ENCODE measurements at places on chromosomes 11 and 22. TPM values are rescaled to one million over a fixed set of nuclear protein-coding genes. Genes with fewer than 3 reads are reported as not detected.

The TIMM10B gene
- 37.3 TPM for total RNA-seq

The GLYATL2 gene
- total RNA-seq: 0.98 TPM

The DBX1 gene
- not detected for total RNA-seq

The LINC01488 gene
- total RNA-seq: not detected

The MYO7A gene
- total RNA-seq: under 0.01 TPM

The ZC3H12C gene
- total RNA-seq: 16.5 TPM

The BTG4 gene
- not detected for total RNA-seq

The OR8G5 gene
- total RNA-seq: not detected

The SMC1B gene
- total RNA-seq: under 0.01 TPM

The OR8B8 gene
- not detected for total RNA-seq

The RTN3 gene
- total RNA-seq: 74.7 TPM

The TOP3B gene
- total RNA-seq: 35.4 TPM

The DENND5A gene
- 157 TPM for total RNA-seq

The DGAT2 gene
- total RNA-seq: 18.7 TPM

The WT1 gene
- total RNA-seq: not detected

The TECTA gene
- total RNA-seq: 0.73 TPM

The PRODH gene
- 0.37 TPM for total RNA-seq

The P2RY2 gene
- not detected for total RNA-seq

The SLC22A9 gene
- not detected for total RNA-seq

The RGL4 gene
- not detected for total RNA-seq

The MOGAT2 gene
- total RNA-seq: not detected

The KRTAP5-8 gene
- not detected for total RNA-seq

The CNGA4 gene
- total RNA-seq: 0.37 TPM

The KIF18A gene
- total RNA-seq: 22.1 TPM

The GAB4 gene
- not detected for total RNA-seq

The WNT7B gene
- total RNA-seq: not detected

The ANKK1 gene
- total RNA-seq: not detected

The SCGB1C1 gene
- total RNA-seq: not detected

The OR51B5 gene
- not detected for total RNA-seq

The CTSW gene
- under 0.01 TPM for total RNA-seq

The OR4A16 gene
- total RNA-seq: not detected

The LRRC32 gene
- 36.7 TPM for total RNA-seq

The GLYATL1 gene
- 0.98 TPM for total RNA-seq

The SGSM1 gene
- under 0.01 TPM for total RNA-seq

The APOL3 gene
- total RNA-seq: 29.0 TPM

The LMO1 gene
- total RNA-seq: not detected

The PLA2G6 gene
- 14.1 TPM for total RNA-seq

The IGLL1 gene
- not detected for total RNA-seq

The WBP2NL gene
- total RNA-seq: not detected

The P2RY6 gene
- total RNA-seq: not detected

The DRD2 gene
- total RNA-seq: not detected

The TREH gene
- not detected for total RNA-seq

All from subcutaneous preadipocyte (primary cell).